ENCODE measurements at places on chromosomes 1 and 21. TPM values are rescaled to one million over a fixed set of nuclear protein-coding genes. Genes with fewer than 3 reads are reported as not detected.

The BARHL2 gene
- not detected for total RNA-seq

The CYP4A11 gene
- total RNA-seq, result not detected

The SYT14 gene
- total RNA-seq, result not detected

The C1QTNF12 gene
- total RNA-seq, result 0.55 TPM

The F3 gene
- 50.8 TPM for total RNA-seq

The LMOD1 gene
- 9.2 TPM for total RNA-seq

The RAD54L gene
- total RNA-seq, result 0.71 TPM

The CD247 gene
- 0.82 TPM for total RNA-seq

The PLA2G2C gene
- total RNA-seq, result not detected

The EDN2 gene
- total RNA-seq, result 0.47 TPM

The CELA3A gene
- not detected for total RNA-seq
